T-cell (primary cell): ENCODE measurements at places on chromosomes 3 and 15. TPM values are rescaled to one million over a fixed set of nuclear protein-coding genes. Genes with fewer than 3 reads are reported as not detected.

The MED12L gene
- 0.55 TPM for total RNA-seq

GRCh38 chr3:79148786-79149185 lies 619.0 kb downstream of the ROBO1 start:
- DNase-seq = no peak

DNA sequence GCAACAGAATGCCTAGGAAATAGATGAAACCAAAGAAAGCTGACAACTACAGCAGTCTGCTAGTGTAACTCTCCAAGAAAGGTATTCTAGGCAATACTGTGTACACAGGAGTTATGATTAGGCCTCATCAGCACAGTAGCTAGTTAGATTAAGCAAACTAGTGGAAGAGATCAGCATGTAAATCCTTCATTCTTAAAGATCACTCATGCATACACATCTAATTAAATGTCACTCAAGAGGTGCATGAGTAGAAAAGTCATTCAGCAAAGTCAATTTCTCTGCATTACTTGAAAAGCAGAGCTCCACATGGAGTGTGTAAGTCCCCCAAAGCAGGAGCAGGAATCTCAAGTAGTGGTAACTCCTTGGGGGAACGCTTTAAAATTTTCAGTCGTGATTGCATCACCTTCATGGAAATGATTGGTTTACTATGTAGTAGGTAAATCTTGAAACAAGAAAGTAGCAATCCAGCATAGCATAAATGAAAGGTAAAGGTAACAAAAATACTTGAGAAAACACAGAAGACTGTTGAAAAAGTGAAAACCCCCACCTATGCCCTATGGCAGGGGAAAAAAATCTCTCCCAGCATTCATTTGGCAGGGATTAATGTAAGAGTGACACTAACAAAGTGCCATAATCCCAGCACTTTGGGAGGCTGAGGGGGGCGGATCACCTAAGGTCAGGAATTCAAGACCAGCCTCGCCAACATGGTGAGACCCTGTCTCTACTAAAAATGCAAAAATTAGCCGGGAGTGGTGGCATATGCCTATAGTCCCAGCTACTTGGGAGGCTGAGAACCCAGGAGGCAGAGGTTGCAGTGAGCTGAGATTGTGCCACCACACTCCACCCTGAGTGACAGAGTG lies 29.4 kb upstream of the PPIB start:
- DNase-seq = no peak

- DNase-seq = no peak
Observed at GRCh38 chr3:61420136-61420759, 141.1 kb upstream of the PTPRG start.

DNA sequence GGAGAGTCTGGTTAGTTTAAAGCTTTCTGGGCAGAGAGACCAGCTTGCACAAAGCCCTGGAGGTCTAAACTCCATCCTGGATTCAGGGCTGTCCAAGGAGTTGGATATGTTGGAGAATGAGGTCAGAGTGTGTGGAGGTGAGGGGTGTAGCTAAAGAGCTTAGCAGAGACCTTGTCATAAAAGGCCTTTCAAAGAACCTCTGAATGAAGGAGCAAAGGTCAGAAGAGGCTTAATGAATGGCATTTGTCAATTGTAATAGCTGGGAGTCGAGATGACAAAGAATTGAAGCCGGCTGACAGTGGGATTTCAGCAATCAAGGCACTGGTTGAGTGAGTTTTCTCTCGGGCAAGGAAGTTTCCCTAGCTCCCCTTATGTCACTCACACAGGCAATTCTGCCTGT lies 202.6 kb downstream of the PDCD6IP start:
- DNase-seq = no peak

GRCh38 chr3:46892285-46893145 lies 15.0 kb downstream of the PTH1R start:
- no peak for DNase-seq

The TUSC7 gene
- not detected for total RNA-seq

The IMPG2 gene
- 0.76 TPM for total RNA-seq

The RLBP1 gene
- total RNA-seq = not detected

The CPLX3 gene
- total RNA-seq = not detected

GRCh38 chr3:58034738-58035523 lies 26.7 kb downstream of the FLNB start:
- peak; percentile 13 for DNase-seq

The GRAMD1C gene
- total RNA-seq = 1.4 TPM

DNA sequence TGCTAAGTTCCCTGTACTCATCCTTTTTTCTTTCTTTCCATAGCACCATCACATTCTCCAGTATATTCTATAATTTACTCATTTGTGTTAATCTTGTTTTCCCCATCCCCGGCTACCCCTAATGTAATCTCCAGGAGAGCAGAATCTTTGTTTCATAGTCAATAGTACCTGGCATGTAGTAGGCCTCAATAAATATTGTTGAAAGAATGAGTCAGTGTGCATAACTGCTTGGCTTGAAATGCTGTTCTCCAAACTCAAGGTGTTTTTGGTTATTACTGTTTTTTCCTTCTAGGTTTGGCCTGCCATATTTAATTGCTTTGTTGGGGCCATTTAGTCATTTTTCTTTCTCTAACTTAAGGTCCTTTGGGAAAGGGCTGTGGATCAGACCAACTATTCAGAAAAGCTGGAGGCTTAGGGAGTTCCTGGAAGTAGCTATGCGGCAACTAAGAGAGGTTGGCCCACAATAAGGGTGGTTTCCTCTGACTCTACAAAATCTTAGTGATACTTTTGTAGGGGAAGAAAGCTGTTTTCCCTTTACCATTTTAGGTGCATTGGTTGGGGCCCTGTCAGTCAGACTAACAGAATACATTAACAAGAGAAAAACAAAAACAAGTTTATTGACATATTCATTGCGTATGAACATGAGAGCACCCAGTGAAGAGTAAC lies 28.4 kb downstream of the KAT2B start:
- no peak for DNase-seq

The SKOR1 gene
- total RNA-seq = 1.3 TPM

- DNase-seq = no peak
Observed at GRCh38 chr3:117656391-117656790, 946.8 kb downstream of the TUSC7 start.

GRCh38 chr3:157394411-157394810 lies 42.2 kb upstream of the PTX3 start:
- DNase-seq = no peak

DNA sequence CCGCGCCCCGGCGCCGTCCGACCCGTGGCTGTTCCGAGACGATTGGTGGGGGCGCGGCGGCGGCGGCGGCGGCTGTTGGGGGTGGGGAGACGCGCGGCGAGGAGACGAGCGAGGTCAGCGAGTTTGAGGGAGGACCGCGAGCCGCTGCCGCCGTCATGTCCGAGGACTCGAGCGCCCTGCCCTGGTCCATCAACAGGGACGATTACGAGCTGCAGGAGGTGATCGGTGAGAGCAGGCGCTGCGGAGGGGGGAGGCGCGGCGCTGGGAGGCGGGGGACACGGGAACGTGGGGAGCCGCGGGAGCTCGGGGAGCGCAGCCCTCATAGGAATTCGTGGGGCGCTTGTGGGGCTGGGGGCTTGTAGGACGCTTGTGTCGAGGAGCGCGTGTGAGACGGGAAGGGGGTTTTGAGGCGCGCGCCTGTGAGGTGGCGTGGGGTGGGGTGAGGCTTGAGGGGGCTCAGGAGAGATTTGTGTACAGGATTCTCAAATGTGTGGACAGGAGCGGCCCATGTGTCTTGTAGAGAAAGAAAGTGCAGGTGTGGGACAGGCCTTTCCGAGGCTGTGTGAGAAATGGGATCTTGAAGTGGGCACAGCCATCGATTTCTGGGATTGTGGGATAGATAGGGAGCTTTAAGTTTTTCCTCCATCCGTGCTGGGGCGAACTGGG lies 518 bp downstream of the OXSR1 start:
- no peak for DNase-seq
